ENCODE measurements at places on chromosomes 16 and 17. TPM values are rescaled to one million over a fixed set of nuclear protein-coding genes. Genes with fewer than 3 reads are reported as not detected.

DNA sequence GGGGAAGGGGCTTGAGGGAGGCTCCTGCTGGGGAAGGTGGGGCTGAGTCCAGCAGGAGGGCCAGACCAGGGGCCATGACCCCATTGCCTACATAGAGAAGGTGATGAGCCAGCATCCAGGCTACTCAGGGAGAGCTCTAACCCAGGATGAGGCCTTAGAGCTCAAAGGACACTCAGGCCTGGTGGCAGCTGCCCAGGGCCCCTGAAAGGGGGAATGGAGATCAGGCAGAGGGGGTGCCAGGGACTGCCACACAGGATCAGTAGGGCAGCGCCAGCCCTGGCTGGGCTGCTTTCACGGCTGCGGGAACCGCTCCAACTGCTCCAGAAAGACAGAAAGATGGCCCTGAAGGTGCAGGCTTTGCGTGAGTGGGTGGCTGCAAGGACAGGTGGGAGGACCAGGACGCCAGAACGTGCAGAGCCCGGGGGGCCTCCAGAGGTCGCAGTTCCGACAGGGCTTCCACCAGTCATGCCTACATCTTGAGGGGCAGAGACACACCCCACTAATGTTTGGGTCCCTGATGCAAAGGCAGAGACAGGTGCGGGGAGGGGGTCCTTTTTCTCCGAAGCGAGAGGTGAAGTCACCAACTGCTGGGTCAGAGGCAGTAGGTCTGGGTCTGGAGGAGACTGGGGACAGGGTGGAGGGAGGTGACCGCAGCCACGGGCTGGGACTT, 882 bp upstream of the ATP6V0C start:
- H3K4me3 ChIP-seq = peak overlapping the region; percentile 95
- peak overlapping the region; percentile 98 for H3K27ac ChIP-seq
- H3K4me1 ChIP-seq = peaks cover 20% of the 10 kb centered on the region
- no peak for DNase-seq
- no peaks in the 10 kb centered on the region for H3K36me3 ChIP-seq

COL1A1 gene
- 33.6 TPM for total RNA-seq

KIF19 gene
- 0.15 TPM for total RNA-seq

DNA sequence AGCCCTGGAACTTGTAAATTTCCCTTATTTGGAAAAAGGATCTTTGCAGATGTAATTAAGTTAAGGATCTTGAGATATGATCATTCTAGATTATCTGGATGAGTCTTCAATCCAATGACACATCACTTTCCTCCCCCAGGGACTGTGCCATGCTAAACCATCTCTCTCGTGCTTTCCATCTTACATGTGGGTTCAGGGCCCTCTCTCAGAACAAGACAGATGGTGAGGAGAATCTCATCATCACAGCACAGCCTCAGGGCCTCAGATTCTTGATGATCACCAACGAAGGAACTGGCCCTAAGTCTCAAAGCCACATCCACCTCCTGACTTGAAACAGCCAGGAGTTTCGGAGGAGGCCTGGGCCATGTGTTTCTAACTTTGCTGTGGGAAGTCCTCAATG, 78.7 kb downstream of the LITAF start:
- H3K4me1 ChIP-seq = peaks cover 11% of the 10 kb centered on the region
- H3K4me3 ChIP-seq = no peak overlapping the region
- H3K27ac ChIP-seq = no peak overlapping the region
- no peaks in the 10 kb centered on the region for H3K36me3 ChIP-seq
- no peaks in the 10 kb centered on the region for H3K27me3 ChIP-seq

CARD14 gene
- 0.25 TPM for total RNA-seq

STRADA gene
- total RNA-seq = 38.0 TPM

- no peak overlapping the region for H3K27ac ChIP-seq
- H3K36me3 ChIP-seq = no peaks in the 10 kb centered on the region
- H3K27me3 ChIP-seq = no peaks in the 10 kb centered on the region
- peak; percentile 70 for DNase-seq
- peaks cover 43% of the 10 kb centered on the region for H3K4me1 ChIP-seq
Observed at GRCh38 chr17:78133971-78134898, 3.7 kb downstream of the TMC8 start.

DNA sequence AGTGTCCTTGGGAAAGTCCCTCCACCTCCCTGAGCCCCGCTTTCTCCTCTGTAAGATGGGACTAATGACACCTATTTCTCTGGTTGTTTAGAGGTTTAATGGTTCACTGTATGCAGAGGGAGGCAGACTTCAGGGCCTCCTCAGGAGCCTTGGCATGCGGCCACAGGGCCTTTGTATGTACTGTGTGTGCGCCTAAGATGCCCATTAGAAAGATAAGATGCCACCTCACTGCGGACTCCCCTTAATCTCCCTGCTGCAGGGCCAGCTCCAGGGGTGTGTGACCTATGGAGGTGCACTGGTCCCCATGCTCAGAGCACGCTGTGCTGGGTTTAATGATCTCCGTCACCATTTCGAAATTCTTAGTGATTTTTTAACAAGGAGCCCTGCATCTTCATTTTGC, 59.3 kb downstream of the TMEM235 start:
- no peaks in the 10 kb centered on the region for H3K36me3 ChIP-seq
- H3K27ac ChIP-seq = no peak overlapping the region
- no peak for DNase-seq
- no peaks in the 10 kb centered on the region for H3K27me3 ChIP-seq

DNA sequence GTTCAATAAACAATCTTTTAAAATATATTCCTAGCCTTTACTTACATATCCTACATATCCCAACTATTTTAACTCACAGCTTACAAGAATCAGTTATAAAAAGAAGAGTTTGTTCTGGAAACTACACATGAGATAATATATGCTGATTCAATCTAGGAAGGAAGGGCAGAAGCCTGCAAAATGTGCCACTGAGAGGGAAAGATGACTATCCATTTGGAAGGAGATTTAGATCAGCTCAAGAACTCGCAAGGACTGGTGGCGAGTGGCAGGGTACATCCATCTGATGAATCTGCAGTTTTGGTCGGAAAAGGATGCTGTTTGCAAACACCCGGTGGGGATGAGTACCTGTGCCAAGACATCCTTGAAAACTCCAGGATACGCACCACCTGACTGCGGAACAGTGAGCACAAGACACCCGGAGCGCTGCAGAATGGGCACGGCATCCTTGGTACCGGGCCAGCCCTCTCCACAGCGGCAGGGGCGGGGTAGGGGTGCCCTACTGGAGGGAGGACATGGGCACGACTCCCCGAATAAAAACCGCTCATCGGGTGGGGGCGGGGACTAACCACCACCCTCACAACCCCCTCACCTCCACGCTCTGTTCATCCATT, 723 bp downstream of the TRIM37 start:
- peak overlapping the region; percentile 63 for H3K4me3 ChIP-seq
- peaks cover 19% of the 10 kb centered on the region for H3K4me1 ChIP-seq
- peaks cover 10% of the 10 kb centered on the region for H3K36me3 ChIP-seq
- H3K27me3 ChIP-seq = no peaks in the 10 kb centered on the region

DNA sequence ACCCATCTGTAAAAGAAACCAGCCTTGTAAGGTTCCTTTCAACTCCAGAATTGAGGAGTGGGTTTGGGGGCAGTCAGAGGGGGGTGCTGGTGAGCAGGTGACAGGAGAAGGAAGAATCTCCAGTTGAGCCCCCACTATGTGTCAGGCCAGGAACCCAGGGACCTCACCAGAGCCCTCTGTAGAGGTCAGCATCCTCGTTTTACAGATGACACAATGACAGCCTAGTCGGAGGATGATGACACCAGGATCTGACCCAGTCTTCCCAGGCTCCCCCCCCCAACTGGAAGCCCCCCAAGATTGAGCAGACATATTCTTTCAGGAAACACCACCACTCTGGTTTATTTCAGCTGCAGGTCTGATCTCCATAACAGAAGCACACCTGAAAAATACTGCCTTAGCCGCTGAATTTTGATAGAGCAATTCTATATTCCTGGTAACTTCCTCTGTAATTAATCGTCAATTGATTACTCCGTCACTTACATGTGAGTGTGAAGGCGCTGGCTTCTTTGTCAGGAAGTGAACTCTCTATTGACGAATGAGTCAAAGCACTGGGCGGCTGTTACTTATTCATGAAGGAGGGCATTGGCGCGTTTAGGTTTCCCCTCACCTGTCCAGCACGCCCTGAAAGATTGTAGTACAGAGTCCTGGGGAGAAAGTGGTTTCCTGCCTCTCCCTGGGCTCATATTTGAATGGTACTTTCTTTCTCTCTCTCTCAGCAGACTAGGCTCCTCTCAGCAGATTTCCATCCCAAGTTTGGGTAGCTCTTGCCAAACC, 21.2 kb downstream of the SOCS3 start:
- peak overlapping the region; percentile 17 for H3K4me3 ChIP-seq
- H3K27me3 ChIP-seq = no peaks in the 10 kb centered on the region
- H3K27ac ChIP-seq = peak overlapping the region; percentile 37
- DNase-seq = peak; percentile 75

GRCh38 chr16:3158510-3159314, 23.9 kb downstream of the ZNF213 start:
- H3K36me3 ChIP-seq = no peaks in the 10 kb centered on the region
- H3K27me3 ChIP-seq = no peaks in the 10 kb centered on the region
- peak; percentile 88 for DNase-seq
- peak overlapping the region; percentile 67 for H3K4me3 ChIP-seq

GRCh38 chr16:12317856-12318537, 341.5 kb downstream of the SNX29 start:
- no peaks in the 10 kb centered on the region for H3K27me3 ChIP-seq
- DNase-seq = no peak
- H3K27ac ChIP-seq = no peak overlapping the region

SCARF1 gene
- total RNA-seq = 2.2 TPM

DNA sequence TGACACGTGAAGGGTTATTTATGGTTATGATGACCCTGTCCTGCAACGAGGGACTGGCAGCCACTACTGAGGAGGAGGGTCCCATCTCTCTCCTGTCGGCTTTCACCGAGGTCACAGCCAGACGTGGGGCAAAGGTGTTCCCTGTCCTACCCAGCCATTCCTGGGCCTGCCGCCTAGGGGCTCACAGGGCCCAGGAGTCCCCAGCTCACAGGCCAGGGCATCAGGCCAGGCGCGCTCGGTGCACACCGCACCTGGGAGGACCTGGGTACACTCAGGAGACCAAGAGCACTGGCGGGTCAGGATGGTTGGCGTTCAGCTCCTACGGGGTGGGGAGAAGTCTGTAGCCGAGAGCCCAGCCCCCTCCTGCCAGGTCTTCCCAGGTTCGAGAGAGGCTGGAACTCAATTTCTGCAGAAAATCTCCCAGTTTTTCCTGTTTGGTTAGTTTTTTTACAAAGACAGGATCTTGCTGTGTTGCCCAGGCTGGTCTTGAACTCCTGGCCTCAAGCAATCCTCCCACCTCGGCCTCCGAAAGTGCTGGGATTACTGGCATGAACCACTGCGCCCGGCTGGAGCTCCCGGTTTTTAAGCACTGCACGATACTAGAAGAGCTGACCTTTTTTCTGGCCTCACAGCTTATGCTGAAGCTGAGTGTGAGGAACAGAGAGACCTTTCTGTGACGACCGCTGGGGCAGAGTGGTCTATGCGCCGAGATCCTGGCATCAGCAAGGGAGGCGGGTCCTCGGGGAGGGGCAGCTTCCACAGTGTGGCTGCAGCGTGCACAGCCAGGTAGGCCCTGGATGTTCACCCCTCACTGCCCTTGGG, 7.7 kb downstream of the CYBC1 start:
- DNase-seq = no peak
- no peak overlapping the region for H3K27ac ChIP-seq
- no peak overlapping the region for H3K4me3 ChIP-seq
